Epithelial cell of proximal tubule (primary cell): ENCODE measurements at places on chromosomes 4 and X. TPM values are rescaled to one million over a fixed set of nuclear protein-coding genes. Genes with fewer than 3 reads are reported as not detected.

The LRRC66 gene
- 0.07 TPM in 1 of 2 replicates, not detected in the other for total RNA-seq

The SERPINA7 gene
- not detected in 2 replicates for total RNA-seq

The ACOT9 gene
- 56.3 and 59.0 TPM in 2 replicates for total RNA-seq

The ATP2B3 gene
- not detected in 2 replicates for total RNA-seq

The DKK2 gene
- 0.40 and 0.94 TPM in 2 replicates for total RNA-seq

The EDNRA gene
- total RNA-seq: 3.3 and 3.9 TPM in 2 replicates

The DDX60 gene
- 4.6 and 16.7 TPM in 2 replicates for total RNA-seq

The ZFP42 gene
- 1.8 and 8.0 TPM in 2 replicates for total RNA-seq

The MAGEA2 gene
- total RNA-seq: not detected in 2 replicates

The NIPAL1 gene
- 3.9 and 8.7 TPM in 2 replicates for total RNA-seq

The PABPC1L2B gene
- not detected in 2 replicates for total RNA-seq

The RTL5 gene
- 0.86 and 0.94 TPM in 2 replicates for total RNA-seq

The EGF gene
- 0.36 and 0.46 TPM in 2 replicates for total RNA-seq

GRCh38 chr4:147682755-147683154, 1.2 kb downstream of the PRMT9 start:
- DNase-seq: no peak

- DNase-seq: peak; percentile 99
These were observed 86.9 kb upstream of the NEIL3 start for GRCh38 chr4:177222781-177223180.

GRCh38 chr4:54746218-54746617, 88.5 kb downstream of the KIT start:
- DNase-seq: no peak

DNA sequence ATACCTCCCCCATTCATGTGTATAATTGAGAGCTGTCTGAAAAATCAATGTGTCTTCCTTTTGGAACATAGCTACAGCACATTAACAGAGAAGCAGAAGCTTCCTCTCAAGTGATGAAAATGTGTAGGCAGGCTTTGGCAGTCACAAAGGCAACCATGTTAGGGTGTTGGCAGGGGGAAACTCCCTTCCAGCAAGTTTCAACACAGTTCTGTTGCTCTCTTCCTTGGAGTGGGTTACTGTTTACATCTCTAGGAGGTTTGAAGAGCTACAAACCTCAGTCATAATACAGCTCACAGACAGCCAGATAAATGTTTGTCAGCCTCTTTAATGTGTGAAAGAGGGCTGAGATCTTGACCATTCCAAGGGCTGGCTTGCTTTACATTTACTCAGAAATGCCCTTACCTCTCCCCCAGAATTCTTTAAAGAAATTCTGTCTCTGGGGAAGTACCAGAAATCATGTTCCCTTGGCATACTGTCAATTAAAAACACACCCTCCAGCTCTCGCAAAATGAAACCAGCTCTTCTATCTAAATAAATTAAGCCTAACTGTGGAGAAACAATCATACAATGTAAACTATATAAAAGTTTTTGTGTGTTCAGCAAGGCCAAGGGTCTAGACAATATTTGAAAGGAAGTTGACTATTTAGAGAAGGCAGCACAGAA, 18.9 kb downstream of the ZBTB33 start:
- DNase-seq: no peak

DNA sequence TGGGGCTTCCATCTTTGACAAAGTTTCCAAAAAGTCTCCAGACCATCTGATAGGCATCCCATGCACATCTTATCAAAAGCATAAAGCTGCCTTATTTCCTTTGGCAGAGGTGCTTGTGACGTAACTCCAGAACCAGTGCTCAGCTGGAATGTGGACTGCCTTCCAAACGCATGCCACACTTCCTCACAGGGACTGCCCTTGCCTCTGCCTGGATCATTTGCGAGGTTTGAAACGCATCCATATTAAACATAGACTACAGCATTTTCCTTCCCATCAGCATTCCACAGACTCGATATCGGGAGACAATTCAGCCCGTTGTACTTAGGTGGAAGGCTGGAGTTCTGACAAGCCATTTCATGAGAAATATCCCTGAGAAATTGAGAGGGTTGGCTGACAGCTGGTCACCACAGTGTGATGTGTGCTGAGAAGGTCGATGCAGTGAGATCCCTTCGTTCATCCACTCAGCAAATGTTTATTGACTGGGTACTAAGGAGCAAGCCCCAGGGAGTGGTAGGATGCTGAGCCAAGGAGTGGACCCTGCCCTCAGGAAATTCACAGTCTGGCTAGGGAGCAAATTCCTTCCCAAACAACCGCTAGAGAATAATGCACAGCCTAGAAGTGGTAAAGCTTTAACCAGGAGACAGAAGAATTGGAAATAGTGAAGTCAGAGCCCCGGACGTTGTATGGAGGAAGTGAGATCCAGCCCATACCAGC, 376.0 kb downstream of the BCOR start:
- DNase-seq: no peak

- no peak for DNase-seq
These were observed 734 bp upstream of the SH3TC1 start for GRCh38 chr4:8198206-8198905.

- DNase-seq: no peak
These were observed 17.2 kb upstream of the PDHA1 start for GRCh38 chrX:19326567-19326966.

DNA sequence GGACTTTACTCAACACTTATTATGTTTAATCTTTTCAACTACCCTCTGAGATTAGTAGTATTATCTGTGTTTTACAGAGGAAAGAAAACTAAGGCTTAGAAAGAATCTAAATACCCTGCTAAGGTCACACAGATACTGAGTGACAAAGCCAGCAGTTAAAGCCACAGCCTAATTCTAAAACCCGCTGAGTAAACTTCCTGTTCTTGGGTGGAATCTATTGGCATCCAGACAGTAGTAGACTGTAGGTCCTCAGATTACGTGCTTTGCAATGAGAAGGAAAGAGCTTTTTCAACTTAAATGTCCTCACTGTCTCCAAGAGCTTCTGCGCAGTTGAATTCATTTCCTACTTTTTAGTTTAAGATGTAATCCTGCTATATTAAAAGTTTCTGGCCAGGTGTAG, 126.0 kb downstream of the TENM3 start:
- DNase-seq: no peak

- no peak for DNase-seq
These were observed 13.4 kb downstream of the CTBP1 start for GRCh38 chr4:1235381-1236102.

DNA sequence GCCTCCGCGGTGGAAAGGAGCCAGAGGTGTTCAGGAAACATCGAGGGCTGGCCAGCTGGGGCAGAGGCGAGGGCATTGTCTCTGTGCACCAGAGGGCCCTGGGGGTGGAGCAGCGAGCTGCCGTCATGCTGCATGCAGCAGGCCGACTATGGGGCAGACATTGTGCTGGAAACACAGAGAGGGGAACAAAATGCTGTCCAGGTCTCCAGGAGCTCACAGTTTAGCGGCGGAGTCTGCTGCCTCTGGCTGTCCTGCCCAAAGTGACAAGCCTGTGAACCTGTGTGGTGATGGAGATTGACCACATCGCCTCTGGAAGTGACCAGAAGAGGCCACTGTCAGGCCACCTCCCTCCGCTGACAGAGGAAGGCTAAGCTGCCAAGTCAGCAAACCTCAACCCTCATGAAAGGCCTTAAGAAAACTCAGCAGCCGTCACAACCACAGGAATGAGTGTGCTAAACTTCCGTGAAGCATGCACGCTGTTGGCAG, 20.1 kb upstream of the SASH3 start:
- no peak for DNase-seq

DNA sequence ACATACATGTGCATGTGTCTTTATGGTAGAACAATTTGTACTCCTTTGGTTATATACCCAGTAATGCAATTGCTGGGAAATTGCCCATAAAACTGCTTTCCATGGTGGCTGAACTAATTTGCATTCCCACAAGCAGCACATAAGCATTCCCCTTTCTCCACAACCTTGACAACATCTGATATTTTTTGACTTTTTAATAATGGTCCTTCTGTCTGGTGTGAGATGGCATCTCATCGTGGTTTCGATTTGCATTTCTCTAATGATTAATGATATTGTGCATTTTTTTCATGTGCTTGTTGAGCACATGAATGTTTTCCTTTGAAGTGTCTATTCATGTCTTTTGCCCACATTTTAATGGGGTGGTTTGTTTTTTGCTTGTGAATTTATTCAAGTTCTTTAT, 166.0 kb downstream of the TMEM47 start:
- DNase-seq: no peak

DNA sequence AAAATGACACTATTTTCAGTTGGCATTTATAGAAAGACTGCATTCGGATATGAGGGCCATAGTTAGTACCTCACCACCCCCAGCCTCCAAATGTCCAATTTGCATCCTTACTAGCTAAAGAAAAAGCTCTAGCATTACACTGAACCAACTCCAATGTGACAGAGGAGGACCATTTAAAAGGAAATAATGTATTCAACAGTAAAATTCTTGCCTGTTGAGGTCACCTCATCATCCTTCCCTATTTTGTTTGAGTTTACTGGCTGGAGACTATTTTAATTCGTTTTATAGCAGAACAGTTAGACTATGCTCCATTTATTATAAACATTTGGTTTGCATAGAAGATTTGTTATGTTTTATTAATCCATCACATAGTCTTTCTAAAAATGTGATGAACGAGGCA, 88.2 kb upstream of the PPARGC1A start:
- no peak for DNase-seq

DNA sequence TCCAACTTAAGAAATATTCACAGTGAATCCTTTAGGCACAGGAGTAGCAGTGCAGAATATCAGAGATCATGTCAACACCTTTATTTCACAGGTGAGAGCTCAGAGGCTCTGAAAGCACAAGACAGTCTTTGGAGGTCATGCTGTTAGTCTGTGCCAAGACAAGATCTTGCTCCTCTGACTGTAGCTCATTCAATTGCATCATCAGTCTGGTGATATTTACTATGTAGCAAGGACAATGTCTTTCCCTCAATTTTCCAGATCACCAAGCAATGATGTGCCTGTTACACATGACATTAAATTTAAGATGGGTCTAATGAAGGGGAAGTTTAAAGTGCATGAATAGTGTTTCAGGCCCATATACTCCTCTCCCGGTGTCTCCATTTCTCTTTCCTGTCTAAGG, 277.5 kb downstream of the IL15 start:
- peak; percentile 45 for DNase-seq

GRCh38 chr4:7843831-7844593, 95.6 kb downstream of the AFAP1 start:
- DNase-seq: no peak

GRCh38 chrX:129981200-129981553, 1.3 kb upstream of the BCORL1 start:
- DNase-seq: no peak

DNA sequence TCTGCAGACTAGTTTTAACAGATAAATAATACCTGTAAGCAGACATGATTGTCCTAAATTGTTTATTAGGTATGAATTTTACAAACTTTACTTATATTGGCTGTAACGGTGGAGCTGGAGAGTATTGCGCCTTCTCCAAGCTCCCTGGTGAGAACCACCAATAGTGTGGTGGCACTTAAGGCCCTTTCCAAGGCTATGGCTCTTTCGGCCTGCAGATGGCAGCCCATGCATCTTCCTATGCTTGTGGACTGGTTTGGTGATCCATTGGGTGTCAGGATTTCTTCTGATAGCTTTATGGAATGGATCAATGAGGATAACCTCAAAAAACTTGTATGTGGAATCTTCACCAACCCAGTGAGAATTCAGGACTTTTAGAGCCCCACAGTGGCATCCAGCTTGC, 7.8 kb downstream of the LARP1B start:
- DNase-seq: no peak

DNA sequence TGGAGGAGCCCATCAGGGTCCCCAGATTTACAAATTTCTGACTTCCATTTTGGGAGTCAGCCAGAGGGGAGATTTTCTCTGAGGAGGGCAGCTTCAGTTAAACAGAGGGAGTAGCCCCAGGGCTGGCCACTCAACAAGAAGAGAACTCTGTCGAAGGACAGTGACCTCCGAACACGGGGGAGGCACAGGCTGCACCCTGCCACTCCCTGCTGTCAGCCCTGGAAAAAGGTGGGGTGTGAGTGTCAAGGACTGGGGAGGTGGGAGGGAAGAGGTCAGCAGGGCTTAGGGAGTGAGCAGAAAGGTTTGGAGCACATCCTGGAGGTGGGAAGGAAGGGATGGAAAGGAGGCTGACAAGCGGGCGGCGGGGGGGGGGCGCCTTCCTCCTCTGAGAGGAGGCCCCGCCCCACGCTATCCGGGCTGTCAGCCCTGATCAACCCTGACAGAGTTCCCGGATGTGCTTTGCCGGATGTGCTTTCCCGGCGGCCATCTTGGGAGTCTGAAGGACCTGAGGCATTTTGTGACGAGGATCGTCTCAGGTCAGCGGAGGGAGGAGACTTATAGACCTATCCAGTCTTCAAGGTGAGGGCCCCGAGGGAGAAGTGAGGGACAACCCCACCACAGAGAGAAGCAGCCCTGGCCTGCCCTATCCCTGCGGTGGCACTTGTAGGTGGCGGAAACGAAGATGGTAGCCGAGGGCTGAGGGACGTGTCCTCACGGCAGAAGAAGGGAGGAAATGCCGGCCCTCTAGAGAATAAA, at the start of gene MAGEC1:
MAGEC1 (plus strand) TSS at position 495 of the 756 bp plus-strand sequence. CDS start 1,179 bp downstream, outside the sequence.
- no peak for DNase-seq

DNA sequence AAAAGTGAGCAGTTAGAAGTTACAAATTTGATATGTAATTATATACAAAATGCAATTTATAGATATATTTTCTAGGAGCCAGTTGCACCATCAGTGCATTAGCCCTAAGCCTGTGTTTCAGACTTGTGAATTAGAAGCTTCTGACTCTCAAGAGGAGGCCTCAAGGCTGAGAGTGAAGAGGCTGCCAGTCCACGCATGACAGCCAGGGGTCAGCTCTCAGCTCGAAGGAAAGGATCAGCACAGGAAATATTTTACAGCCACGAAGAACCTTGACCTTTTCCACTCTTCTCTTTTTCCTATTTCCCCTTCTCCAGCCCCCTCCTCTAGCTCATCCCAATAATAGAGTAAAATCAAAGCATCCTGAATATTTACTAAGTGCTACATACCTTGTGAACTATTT, 642.4 kb downstream of the TRIML1 start:
- no peak for DNase-seq

GRCh38 chrX:18927558-18927957, 56.4 kb downstream of the PHKA2 start:
- DNase-seq: no peak

- DNase-seq: no peak
These were observed 356.1 kb downstream of the HNRNPD start for GRCh38 chr4:82017680-82018079.

DNA sequence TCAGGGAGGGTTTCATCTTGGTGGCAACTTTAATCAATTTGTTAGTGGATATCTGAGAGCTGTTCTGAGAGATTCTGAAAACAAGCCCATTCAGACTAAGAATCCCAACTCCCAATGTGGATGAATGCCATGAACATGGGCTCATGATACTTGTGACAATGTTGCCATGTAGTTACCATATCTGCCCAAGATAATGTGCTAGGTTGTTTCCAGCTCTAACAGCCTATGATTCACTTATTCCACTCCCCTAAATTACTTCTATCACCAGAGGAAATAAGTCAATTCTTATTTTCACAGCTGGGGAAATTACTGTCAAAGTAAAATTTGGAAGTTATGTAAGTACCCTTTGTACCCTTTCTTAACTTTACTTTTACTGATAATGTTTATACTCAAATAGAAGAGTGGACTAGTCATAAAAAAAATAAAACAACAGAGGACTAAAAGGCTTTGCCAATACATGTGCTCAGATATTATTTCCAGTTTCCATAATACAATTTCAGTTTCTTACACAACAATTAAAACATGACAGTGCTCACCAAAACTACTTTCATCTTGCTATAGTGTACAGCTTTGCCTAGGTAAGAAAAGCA, 1101.7 kb upstream of the INTU start:
- DNase-seq: no peak

GRCh38 chr4:188989371-188989770, 850.1 kb downstream of the TRIML1 start:
- peak; percentile 78 for DNase-seq
